Naive thymus-derived CD8-positive, alpha-beta T cell (primary cell): ENCODE measurements at places on chromosomes 4 and X.
A peak's percentile ranks its signal among the peaks of the same experiment; 100 is the strongest.

GRCh38 chr4:147731580-147732517 lies at the start of gene ARHGAP10:
ARHGAP10 (plus strand) TSS chr4:147732088; CDS start chr4:147732302, 214 bp downstream.
- DNase-seq = peak; percentile 56

GRCh38 chr4:6734165-6734786 lies 18.3 kb downstream of the BLOC1S4 start:
- no peak for DNase-seq

- DNase-seq = no peak
Observed at GRCh38 chr4:16663732-16664131, 234.7 kb downstream of the LDB2 start.

- no peak for DNase-seq
Observed at GRCh38 chr4:92261256-92261655, 42.5 kb upstream of the GRID2 start.

- DNase-seq = no peak
Observed at GRCh38 chr4:63049726-63050125, 1359.5 kb downstream of the TECRL start.

DNA sequence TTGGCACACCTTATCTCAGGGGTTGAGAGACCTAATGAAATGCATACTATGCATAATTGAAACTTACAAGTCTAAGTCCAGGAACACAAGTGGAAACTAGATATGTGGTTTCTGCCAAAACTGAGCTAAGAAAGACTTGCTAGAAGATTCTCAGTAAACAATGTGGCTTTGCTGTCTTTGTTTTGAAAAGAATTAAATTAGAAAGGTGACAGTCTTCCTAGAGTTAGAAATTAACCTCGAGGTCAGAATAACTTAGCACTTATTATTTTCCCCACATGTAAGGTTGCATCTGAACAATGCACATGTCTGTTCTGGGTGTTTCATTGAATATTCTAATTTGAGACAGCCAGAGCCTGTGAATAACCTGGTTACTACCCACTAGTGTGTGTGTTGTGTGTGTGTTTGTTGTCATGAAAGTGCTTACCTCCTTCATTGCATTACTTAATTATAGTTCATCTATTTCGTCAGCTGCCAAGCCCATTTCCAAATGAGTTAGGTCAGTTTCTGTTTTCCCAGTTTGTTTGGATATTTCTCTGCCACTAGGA lies 1.5 kb downstream of the EREG start:
- no peak for DNase-seq

- DNase-seq = no peak
Observed at GRCh38 chr4:81512001-81512756, 40.5 kb upstream of the RASGEF1B start.

GRCh38 chr4:106063009-106063408 lies 167.7 kb downstream of the NPNT start:
- no peak for DNase-seq

DNA sequence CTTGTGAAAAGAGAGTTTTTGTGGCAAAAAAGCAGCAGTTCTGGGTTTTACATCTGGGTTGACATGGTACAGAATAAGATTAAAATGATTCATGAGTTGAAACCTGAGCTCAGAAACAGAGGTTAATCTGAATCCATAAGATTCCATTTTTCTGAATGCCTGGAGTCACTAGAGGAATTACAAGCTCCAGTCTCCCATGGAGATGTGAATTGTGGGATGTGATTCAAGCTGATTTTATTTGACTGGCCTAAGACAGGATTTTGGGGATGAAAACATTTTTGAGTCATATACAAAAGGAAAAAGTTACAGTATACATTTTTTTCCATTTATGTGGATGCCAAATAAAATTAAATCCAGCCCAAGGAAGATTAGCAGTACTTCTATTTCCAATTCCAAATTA lies 161.1 kb downstream of the RBM46 start:
- DNase-seq = no peak

DNA sequence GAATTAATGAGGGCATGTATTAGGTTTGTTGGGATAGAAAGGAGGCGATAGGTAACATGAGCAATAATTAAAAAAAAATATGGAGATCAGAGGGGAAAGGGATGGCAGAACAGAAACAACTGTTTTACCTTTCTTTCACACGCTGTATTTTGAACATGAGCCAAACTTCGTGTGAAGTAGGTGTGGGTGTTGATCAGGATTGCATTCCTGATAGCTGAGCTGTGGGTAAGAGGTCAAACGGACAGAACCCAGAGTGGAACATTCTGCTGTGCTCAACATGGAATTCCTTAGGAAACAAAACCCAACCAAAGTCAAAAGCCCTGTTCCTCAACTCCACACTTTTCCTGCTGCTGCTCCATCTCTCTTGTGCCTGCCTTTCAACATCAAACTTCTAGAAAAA lies 162.5 kb upstream of the CASK start:
- no peak for DNase-seq

DNA sequence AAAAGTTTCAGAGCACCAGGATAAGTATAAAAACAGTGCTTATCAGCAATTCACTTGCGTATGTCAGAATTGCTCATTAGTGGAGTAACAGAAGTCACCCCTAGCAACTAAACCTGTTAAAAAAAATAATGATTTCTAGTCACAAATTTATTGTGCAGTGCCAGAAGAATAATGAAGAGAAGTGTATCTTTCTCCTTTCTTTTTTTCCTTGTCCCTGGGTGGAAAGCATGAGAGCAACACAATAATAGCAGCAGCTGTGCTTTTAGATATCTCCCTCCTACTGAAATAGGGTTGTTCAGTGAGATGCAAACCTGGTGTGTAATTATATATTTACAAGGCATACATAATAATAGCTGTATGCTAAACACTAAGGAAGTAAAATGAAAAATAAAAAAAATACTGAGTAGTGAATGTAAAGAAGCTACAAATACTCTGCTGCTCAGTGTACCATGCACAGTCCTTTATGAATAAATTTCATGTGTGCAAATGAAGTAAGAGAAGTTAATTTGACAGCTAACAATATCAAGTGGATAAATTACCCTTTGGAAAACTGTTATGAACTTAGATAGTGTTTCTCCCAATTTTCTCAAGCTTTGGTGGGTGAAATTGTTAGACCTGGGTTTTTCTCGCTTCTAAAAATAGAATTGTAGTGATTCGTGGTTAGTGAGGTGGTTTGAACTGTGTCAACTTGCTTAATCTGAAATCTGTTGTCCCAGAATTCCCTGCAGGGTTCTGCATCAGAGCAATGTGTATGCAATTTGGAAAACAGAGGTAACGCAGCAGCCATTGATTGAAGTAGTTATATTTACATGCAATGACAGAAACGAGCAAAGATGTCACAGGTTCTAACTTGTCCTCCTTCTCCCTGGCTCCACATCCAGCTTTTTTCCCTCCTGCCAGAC lies 125.7 kb upstream of the NDST3 start:
- no peak for DNase-seq

DNA sequence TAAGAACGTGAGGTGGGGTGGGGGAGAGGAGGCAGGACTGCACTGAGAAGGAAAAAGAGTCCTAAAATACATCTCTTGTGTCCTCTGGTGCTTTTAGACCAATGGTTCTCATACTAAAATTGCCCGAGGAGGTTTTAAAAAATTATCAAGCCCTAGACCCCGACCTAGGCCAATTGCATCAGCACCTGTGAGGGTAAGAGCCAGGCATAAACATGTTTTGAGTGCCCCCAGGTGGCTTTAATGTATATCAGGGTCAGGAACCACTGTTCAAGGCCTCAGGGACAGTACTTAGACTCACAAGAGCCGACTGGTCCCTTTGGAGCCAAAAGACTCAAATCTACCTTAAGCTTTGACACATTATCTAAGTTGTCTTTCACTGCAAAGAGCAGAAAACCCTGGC lies 37.5 kb upstream of the TMEM150C start:
- DNase-seq = no peak

DNA sequence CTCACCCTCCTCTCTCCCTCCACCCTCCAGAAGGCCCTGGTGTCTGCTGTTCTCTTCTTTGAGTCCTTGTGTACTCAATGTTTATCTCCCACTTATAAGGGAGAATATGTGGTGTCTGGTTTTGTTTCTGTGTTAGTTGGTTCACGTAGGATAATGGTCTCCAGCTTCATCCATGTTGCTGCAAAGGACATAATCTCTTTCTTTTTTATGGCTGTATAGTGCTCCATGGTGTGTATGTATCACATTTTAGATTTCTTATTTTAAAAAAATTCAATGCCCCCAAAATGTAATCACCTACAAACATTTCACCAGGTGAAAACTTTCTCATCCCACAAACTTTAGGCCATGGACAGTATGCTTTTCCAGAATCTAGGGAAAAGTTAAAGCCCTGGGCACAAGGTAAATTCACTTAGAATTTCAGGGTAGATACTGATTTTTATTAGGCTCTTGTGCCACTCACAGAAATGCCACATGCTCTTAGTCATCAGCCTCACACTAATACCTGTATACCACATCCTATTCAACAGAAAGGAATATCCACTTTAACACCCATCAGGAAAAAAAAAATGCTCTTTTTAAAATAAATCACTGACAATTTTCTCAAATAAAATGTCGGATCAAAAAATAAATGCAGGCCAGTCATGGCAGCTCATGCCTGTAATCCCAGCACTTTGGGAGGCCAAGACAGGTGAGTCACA lies 104.8 kb upstream of the ENPP6 start:
- no peak for DNase-seq

DNA sequence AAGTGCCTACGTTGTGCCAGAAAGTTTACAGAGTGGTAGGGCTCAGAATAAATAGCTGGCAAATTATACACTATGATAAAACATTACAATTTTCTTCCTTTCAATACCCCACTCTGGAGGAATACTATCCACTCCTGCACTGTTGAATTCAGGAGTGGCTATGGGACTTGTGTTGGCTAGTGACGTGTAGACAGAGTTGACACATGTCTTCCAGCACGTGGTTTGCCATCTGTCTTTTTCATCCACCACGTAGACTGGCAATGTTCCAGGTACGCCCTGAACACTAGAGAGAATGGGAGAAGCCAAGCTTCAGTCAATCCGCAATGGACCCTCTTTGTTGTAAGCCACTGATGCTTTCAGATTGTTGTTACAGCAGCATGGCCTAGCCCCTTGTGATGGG lies 168.8 kb upstream of the RBPJ start:
- DNase-seq = no peak

GRCh38 chr4:114558446-114559020 lies 40.1 kb upstream of the UGT8 start:
- DNase-seq = no peak

DNA sequence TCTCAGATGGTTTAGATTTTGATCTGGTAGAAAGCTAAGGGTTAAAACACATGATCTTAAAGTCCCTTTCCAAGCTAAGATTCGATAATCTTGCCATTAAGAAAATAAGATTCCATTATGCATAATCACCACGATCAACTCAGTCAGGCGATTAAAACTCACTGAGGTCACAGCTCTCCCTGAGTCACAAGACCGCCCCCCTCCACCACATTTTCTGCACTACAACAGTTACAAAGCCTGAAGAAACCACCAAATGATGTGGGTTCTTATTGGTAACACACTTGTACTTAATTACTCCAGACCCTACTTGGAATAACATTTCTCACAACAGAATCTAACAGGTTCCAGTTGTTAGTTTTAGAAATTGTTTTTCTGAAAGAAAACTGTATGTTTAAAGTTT lies 62.8 kb downstream of the SH3KBP1 start:
- DNase-seq = no peak

DNA sequence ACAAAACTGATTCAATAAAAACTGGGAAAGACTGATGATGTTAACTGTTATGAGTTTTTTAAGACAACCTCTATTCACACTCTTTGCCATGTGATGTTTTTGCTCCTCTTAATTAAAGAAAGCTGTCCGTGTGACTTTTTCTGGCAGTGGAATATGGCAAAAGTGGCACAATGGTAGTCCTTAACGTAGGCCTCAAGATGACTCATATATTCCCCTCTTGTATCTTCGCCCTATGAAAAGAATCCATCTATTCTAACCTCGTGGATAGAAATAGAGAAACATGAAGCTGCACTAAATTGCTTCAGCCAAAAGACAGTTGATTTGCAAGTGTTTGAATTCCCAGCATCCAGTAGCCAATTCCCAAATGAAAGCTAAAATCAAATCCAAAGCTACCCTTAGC lies 603.8 kb upstream of the PCDH7 start:
- DNase-seq = no peak

- DNase-seq = peak; percentile 63
Observed at GRCh38 chr4:139651282-139652194, 14.1 kb upstream of the MGST2 start.

DNA sequence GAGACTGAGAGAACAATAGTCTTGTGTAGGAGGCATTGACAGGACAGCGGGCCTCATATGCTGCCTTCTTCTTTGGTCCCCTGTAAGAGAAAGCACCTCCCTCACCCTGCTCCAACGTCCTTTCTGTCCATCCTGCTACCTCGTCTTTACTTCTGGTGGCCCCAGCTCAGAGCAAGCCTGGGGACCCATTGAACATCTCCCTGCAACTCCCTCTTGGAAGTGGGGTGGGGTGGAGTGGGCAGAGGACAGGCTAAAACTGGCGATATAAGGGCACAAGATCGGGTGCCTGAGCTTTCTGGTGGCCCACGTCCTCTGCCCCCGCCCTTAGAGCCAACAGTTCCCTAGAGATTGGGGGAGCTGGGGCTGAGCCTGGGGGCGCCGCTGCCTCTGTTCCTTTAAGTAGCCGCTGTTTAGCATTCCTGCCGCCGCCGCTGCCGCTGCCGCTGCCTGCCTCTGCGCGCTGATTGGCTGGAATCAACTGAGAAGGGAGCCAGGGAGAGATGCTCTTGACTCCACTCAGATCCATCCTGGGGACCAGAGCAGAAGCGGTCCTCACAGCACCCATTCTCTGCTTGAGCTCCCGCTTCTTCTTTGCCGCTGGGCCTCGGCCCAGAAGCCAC lies at the start of gene DLG3:
Gene DLG3 (plus strand): TSS at position 510 of the 620 bp plus-strand sequence. CDS start 367 bp downstream, outside the sequence.
- DNase-seq = peak; percentile 20

- DNase-seq = no peak
Observed at GRCh38 chrX:135695471-135695870, 18.0 kb upstream of the CT45A1 start.

DNA sequence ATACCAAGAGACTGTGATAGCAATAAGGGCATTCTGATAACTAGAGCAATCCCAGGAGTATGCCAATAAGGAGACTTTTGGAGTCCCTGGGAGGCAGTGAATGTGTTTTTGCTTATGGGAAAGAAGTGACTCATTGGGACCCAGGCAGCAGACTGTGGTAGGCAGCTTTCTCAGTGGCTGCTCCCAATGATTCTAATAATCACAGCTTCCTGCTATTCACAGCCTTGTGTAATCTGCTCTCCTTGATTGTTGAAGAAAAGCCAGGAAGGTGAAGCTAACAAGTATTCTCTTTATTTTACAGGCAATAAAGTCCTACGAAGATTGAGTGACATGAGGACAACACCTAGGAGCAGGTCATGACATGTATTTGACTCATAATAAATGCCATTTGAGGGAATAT lies 70.3 kb upstream of the DDX60 start:
- DNase-seq = no peak

DNA sequence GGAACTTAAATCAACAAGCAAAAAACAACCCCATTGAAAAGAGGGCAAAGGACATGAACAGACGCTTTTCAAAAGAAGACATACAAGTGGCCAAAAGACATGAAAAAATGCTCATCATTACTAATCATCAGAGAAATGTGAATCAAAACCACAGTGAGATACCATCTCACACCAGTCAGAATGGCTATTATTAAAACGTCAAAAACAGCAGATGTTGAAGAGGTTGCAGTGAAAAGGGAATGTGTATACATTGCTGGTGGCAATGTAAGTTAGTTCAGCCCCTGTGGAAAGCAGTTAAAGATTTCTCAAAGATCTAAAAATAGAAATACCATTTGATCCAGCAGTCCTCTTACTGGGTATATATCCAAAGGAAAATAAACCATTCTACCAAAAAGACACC lies 22.6 kb downstream of the RTL9 start:
- no peak for DNase-seq
